ENCODE measurements at places on chromosomes 6 and 20.

GRCh38 chr20:52402950-52403349, 211.4 kb upstream of the ZFP64 start:
- DNase-seq = no peak

DNA sequence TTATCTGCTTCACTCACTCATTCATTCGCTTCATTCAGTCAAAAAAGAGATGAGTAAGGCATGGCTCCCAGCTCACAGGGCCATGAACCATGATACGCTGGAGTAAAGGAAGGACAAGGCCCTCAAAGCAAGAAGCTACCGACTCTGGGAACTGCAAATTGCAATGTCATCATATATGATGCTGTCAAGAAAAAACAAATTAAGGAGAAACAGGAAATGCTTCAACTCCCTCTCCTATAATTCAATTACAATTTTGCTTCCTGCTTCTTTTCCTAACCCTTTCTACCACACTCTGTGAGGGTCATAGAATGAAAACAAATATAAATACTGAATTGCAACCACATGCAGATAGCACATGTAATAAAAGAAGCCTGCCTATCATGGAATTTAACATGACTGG, 725.7 kb upstream of the FLRT3 start:
- no peak for DNase-seq

DNA sequence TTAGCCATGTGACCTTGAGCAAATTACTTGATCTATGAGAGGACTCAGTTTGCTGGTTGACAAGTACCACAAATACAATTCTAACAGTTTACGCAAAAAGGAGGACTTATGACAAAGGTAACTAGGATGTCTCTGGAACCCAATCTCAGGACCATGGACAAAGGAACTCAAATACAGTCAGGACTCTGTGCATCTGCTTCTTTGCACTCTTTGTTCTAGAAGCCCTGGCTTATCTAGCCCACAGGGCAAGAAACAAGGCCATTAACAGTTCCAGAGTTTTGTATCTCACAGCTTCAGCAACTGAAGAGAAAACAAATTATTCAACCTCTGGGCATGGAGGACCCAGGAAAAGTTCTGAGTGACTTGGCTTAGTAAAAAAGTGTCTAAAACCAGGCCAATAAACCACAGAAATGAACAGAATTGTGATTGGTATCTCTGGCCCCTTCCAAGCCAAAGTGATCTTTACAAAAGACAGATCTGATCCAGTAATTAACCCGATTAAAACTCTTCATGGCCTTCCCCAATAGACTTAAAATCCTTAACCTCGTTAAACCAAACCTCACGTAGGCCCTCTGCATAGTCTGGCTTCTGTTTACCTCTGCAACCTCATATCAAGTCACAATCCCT, 5.9 kb downstream of the WASF1 start:
- DNase-seq = no peak

DNA sequence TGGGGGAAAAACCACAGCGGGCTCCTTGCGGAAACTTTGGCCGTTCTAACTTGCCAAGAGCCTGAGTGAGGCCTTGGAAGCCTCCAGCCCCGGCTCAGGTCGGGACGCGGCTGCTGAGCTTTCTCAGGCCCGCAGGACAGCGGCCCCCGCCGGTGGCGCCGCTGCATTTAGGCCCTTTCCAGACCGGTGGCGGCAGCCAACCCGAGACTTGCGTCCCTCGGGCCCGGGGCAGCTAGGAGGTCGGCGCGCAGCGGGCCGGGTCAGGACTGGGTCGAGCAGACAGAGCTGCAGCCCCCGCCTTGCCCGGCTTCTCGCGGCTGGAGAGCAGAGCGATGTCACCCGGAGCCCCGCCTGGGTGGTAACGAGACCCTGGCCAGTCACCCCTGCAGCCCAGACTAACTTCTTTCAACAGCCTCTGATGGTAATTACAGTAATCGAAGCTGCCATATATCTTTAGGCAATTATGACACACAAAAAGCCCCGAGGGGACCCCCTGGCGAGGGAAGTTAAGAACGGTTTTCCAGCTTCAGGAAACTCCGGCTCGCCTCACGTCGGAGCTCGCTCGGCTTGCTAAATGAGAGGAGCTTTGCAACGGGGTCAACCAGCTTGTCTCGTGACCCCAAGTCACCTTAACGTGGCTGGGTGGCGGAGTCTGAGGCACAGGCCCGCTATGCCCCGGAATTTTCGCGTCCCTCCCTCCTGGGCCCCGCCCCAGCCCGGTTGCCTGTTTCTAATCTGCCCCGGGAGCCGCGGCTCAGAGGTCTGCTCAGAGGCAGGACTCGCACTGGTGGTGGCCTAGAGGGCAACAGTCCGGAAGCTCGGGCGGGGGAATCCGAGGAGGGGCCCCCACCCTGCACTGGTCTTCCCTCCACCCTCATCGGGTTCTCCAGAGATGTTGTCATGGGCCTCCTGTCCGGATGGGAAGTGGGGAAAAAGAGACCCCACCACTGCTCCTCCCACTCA, 3.0 kb downstream of the NR2E1 start:
- DNase-seq = no peak

DNA sequence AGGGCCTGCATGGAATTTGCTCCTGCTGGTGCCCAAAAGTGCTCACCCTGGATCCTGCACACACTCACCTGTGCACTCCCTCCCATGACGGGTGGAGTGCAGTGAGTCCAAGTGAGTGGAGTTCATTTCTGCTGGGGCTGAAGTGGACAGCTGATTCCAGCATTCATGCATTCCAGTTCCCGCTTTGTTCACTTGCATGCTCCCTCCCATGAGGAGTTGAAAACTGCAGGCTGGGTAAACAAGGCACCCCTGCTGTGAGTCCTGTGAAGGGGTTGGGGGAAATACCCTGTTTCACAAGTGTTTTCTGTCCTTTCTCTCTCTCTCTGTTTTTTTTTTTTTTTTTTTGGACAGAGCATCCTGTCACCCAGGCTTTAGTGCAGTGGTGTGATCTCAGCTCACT, 454.1 kb upstream of the NOX3 start:
- DNase-seq = no peak

- DNase-seq = no peak
Measured at GRCh38 chr6:5135788-5136376, 50.7 kb downstream of the PPP1R3G start.

DNA sequence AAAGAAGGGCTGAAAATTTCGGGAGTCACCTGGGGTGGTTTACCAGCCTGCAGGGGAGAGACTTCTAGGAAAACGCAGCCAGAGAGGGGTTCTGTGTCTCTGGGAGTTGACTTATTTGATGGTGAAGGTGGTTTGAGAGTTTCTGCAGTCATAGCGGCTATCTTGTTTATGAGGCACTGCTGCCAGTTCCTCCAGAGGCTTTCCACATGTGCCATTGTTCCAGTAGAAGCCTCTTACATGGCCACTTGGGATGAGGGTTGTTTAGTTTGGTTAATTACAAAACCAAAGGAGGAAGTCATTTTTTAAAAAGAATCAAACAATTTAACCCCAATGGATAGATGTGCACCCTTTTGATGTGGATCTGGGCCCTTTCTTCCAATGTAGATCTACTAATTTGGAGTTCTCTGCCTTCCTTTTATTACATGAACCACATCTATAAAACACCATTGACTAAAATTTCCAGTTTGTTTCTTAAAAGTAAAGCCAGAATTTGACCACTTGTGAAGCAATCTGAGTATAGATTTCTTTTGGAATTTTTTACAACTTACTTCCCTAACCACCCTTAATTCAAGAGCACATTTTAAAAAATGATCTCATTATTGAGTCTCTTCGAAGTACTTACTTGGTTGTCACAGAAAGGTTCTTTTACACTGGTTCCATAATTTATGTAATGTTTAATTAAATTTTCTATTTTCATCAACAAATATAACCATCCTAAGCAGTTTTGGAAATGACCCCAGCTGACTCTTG, 97.6 kb downstream of the TCP11 start:
- no peak for DNase-seq

DNA sequence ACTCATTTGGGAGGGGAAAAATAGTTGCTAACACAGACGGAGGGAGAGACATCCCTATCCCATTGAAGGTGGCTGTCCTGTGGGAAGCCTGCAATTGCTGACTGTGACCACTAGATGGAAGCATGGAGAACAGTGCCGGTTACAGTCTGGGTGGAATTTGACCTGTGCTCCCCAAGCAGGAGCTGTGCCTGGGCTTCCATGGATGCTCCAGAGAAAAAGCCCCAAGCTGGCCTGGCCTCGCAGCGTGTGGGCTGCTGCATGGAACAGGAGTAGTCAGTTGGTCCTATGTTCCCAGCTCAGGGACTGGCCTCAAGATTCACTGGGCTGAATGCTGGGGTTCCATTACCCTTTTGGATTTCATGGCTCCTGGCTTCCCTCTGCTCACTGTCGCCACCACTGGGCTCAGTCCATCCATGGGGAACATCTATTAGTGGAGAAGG, 116.3 kb upstream of the CHD6 start:
- DNase-seq = peak; percentile 9

DNA sequence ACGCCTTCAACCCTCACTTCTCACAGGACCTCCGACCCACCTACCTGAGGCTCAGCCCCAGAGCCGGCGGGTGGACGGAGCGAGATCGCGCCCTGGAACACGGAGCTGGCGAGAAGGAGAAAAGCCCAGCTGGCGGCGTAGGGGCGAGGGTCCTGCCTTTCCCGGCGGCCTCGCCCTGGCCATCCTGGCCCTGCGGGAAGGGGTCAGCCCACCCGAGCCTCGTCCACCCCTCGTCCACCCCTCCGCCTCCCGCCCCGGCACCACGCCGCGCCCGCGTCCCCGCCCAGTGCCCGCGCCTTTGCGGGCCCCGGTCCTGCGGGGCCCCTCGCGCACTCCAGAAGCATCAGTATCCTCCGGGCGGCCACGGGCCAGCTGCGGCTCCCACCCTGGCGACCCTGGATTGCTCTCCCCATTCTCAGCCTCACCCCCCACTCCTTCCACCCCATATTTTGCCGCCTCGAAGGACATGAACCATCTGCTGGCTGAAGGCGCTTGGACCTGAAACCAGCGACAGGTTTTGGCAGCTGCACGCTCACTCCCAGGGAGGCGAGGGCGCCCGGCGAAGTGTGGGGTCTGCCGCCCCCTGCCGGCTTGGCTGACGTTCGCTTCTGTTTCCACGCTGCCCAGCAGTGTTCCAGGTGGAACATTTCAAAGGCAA, 65.1 kb downstream of the PLG start:
- DNase-seq = peak; percentile 81

- DNase-seq = peak; percentile 38
Measured at GRCh38 chr6:54366667-54367327, 58.6 kb downstream of the TINAG start.

DNA sequence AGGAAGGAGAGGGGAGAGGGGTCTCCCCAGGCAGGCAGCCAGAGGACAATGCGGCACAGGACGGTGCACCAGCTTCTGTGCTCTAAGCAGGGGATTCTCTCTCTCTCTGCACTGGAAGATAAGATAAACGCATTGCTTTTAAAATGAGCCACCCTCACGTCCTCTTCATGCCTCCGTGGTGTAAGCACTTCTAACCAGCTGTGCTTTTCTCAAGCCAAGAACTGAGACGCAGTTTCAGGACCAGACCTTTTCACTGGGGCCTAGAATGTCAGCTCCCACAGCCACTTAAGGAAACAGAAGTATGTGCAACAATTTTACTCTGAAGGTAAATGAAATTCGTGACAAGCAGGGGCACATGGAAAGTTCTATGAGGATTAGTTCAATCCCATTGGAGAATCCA, 82.4 kb downstream of the PSMB1 start:
- DNase-seq = peak; percentile 90

DNA sequence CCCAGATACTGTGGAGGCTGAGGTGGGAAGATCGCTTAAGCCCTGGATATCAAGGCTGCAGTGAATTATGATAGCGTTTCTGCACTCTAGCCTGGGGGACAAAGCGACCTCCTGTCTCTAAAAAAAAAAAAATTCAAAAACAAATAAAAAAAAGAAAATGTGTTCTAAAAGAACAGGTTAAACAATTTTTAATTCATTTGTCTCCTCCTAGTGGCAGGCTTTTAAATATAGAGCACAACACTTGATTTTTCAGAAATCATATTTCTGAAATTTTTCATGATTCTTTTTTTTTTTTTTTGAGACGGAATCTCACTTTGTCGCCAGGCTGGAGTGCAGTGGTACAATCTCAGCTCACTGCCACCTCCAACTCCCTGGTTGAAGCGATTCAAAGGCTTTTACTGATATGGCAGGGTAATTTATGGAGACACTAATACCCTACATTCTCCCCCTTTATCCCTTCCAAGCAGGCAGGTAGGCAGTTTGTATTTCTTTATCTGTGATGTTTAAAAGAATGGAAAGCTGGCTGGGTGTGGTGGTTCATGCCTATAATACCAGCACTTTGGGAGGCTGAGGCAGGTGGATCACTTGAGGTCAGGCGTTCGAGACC, 8.7 kb upstream of the GTF3C6 start:
- peak; percentile 44 for DNase-seq

DNA sequence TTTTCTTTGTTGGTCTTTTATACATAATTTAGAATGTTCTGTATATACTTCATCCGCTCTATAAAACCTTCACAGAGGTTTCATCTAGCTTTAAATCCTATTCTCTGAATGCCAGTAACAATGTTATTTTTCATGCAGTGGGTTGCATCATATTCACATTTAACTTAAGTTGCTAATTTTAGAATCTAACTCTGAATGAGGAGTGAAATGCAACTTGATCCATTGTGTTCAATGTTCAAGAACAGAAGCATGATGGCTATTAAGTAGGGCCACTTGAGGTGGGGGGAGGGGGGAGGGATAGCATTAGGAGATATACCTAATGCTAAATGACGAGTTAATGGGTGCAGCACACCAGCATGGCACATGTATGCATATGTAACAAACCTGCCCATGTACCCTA, 224.5 kb downstream of the NKAIN2 start:
- DNase-seq = no peak

- DNase-seq = peak; percentile 75
Measured at GRCh38 chr6:159044899-159045727, at the start of gene TAGAP. Gene TAGAP (minus strand): TSS chr6:159044991. CDS start chr6:159044146, 845 bp downstream.

- DNase-seq = no peak
Measured at GRCh38 chr6:128573036-128573435, 52.6 kb upstream of the PTPRK start.

- DNase-seq = no peak
Measured at GRCh38 chr6:39029156-39030011, 19.2 kb upstream of the GLP1R start.

GRCh38 chr6:17466707-17467106, 73.3 kb downstream of the CAP2 start:
- DNase-seq = no peak

GRCh38 chr6:24149296-24149695, 23.3 kb downstream of the NRSN1 start:
- DNase-seq = no peak

DNA sequence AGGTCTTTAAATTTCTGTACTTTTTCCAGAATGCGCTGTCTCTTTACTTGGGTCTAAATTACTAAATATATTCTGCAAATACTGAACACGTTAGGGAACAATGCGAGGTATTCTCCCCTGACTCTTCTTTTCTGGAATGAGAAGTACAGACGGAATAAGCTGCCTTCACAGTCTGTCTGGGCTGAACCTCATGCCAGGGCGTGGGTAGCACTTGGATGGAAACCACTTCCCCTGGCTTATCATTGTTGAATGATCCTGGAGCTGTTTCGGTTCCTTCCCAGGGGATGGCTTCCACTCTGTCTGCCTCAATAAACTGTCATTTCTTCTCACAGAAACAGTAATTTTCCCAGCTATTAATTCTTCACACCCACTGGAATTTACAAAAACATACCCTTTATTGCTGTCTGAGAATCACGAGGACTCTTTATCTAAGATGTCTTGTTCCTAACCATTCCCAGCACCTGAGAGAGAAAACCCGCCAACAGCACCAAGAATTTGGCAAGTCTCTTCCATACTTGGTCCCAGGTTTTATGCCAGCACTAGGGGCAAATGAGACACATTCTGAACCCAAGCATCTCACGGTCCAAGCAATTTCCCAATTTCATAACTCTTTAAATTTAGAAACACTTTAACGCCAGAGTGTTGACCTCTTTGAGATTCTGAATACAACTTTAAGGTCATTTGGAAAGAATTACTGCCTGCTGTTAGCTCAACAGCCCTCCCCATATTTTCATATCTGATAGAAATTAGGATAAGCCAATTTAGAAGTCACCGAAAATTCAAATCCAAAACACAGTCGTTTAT, 43.2 kb upstream of the ADGRF5 start:
- no peak for DNase-seq

Measured in umbilical cord (tissue), 2 donors.